Femur (tissue), 1 donor: ENCODE measurements at places on chromosomes 13 and 19.

DNA sequence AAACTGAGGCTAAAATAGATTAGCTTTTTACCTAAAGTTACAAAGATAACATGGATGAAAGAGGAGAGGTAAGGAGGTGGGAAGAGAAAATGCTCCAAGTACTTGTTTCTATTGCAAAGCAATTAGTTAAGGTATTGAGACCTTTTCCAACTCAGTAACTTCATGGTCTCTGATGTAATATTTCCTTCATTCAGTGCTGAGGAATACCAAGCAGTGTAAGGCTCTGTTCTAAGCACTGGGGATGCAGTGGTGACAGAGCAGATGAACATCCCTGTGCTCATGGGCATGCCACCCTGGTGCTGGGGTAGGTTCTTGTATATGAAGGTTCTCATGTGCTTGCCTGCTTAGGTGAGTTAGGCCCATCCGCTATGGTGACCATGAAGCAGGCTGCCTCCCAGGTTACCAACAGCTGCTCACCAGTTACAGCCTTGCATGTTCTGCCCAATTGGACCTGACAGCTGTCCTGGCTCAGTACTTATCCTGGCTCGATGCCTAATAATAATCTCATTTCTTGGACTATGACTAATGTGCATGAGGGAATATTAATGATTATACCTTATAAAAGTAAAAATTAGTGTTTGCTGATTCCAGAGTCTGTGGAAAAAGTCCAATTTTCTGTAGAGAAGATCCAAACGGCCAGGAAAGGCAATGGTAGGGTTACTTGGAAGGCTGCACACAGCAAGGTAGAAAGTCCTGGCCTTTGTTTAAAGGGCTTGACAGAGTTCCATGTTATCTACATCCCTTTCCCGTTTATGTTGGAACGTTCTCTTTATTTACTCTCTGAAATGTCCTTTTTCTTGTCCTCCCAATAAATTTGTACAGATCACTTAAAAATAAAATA, 48.3 kb downstream of the LATS2 start:
- DNase-seq = peak; percentile 12

DNA sequence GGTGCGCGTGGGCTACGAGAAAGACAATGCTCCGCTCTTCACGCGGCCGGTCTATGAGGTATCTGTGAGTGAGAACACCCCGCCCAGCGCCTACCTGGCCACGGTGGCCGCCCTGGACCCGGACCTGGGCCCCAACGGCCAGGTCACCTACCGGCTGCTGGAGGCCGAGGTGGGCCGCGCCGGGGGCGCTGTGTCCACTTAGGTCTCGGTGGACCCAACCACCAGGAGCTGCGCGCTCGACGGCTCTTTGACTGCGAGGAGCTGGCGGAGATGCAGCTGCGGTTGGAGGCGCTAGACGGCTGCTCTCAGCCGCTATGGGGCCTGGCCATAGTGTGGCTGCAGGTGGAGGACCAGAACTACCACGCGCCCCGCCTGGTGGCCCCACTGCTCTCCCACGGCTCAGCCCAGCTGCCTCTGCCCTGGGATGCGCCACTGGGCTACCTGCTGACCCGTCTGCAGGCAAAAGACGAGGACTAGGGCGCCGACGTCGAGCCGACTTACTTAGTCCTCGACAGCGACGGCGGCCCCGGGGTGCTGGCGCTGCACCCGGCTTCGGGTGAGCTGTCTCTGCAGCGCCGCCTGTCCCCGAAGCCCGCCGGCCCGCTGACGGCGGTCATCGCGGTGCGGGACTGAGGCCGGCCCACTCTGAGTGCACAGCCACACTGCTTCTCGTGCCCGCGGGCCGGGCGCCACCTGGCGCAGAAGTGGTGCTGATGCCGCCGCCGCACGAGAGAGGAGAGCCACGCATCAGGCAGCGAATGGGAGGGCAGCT, 173.0 kb downstream of the OLFM4 start:
- peak; percentile 19 for DNase-seq

GRCh38 chr13:27379694-27380641, 44.5 kb upstream of the GTF3A start:
- peak; percentile 70 for DNase-seq

GRCh38 chr19:1495799-1496713, 5.1 kb downstream of the REEP6 start:
- no peak for DNase-seq

DNA sequence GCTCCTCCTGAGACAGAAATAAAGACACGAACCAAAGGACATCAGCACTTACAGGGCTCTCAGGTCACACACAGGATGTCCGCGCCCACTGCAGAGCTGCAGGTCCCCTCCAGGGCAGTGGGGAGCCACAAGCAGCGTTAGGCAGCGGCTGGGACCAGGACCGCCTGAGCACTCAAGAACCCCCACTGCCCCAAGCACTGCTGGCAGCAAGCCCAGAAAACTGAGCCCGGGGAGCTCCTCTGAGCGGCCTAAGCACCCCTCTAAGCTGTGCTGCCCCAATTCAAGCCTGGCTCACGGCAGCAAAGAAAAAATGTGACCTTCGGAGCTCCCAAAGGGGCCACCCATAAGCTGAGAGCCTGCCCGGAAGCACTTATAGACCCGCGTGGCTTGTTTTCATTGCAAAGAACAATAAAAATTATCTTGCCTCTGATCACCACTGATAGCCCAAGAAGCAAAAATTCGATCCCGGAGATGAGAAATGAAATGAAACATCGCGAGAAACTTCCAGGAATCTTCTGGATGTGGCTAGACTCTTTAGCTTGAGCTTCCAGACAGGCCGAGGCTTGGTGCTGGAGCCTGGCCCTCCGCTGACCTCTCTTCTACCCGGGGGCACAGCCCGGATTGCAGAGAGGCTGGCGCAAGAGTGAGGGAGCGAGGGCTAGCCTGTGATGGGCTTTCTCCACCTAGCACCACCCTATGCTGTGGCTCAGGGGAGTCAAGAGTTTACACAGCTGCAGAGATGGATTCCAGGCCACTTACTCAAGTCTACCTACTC, 6.3 kb downstream of the DPP9 start:
- no peak for DNase-seq

DNA sequence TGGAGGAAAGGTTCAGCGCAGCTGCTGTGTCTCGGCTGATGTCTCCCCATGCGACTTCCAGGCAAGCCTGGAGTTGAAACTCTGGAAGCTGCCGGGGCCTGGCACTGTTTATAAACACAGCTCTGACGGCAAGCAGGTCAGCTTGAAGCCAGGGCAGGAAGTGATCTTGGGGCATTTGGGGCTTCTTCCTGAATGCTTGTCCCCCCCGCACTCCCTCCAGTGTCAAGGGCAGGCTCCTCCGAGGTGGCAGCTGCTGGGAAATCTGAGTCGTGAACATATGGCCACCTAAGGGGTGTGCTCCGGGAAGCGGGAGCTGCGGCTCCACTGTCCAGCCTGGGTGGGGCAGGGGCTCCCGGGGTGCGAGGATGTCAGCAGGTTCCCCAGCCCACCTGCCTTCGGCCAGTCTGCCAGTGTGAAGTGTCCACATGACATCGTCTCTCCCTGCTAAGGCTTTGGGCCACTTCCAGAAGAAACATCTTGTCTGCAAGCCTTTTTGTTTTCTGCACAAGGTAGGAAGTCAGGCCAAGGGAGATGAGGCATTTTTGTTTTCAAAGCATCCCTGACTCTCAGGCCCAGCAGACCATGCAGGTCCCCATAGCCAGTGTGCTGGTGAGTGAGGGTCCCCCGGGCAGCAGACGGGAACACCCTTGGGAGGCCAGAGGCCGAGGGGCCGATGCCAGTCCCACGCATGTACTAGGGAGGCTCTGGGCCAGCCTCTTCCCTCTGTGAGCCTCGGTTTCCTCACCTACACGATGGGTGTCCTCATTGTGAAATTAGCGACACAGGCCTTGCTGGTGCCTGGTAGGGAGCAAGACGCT, 2.7 kb downstream of the PIAS4 start:
- DNase-seq = peak; percentile 41

DNA sequence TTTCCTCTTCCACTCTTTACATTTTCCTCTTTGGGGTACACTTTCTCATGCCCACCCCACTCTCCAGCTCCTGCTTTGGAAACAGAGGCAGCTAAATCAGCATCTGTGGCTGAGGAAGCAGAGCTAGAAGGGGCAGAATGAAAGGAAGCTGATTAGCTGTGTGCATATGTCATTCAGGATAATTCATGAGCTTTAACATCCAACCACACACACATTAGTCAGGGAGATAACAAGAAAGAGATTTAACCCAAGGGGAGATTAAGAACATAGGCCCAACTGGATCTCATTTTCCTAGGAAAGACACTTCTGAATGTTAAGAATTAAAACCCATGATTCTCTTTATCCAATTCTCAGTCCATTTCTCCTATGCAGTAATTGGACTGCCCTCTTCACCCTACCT, 405.5 kb downstream of the TBC1D4 start:
- DNase-seq = no peak

DNA sequence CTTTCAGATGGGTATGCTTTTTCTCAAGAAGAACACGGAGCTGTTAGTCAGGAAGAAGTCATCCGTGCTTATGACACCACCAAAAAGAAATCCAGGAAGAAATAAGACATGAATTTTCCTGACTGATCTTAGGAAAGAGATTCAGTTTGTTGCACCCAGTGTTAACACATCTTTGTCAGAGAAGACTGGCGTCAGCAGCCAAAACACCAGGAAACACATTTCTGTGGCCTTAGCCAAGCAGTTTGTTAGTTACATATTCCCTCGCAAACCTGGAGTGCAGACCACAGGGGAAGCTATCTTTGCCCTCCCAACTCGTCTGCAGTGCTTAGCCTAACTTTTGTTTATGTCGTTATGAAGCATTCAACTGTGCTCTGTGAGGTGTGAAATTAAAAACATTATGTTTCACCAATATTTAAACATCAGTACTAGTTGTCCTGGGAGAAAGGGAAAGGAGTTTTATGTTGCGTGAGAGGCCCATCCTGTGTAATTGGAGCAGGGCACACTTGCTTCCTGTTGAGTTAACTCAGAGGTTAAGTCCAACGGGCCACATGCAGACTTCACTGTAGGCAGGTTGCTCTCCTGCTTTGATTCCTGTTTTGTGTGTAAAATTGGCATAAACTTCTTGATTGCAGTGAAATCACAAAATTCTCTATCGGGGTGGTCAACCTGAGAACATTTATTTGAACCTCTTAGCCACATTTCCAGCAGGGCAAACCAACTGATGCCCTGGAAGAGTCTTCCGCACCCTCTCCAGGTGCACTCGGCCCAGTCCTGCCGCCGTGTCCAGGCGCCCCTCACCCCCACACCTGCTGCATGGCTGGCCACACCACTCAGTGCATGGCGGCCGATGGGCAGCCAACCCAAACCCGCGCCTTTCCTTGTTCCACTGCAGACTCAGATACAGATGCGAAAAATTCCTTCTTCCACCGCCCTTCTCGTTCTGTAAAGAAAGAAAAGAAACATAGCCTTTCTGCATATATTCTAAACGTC, 31.6 kb downstream of the SHISA2 start:
- DNase-seq = no peak

- no peak for DNase-seq
Observed at GRCh38 chr13:46179969-46180763, 1.8 kb downstream of the LCP1 start.

DNA sequence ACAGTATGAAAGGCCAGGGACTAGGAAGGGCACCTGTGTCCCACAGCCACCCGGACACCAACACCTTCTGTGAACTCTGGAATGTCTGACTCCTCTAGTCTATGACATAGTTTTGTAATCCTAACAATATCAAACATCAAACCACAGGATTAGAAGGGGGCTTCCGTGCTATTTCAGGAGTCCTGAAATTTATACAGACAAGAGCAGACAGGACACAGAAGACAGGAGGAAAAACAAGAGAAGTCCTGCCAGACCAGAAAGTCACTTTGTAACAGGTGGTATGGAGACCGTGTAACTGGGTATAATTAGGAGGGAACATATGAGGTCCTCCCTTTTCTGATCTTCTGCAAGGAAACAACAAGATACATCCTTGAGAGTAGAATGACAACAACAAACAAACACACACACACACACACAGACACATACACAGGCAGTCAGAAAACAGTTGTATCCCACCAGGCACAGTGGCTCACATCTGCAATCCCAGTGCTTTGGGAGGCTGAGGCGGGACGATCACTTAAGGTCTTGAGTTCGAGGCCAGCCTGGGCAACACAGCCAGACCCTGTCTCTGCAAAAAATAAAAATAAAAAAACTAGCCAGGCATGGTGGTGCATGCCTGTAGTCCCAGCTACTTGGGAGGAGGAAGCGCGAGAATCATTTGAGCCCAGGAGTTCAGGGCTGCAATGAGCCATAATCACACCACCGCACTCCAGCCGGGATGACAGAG, 13.1 kb downstream of the INSR start:
- DNase-seq = no peak

DNA sequence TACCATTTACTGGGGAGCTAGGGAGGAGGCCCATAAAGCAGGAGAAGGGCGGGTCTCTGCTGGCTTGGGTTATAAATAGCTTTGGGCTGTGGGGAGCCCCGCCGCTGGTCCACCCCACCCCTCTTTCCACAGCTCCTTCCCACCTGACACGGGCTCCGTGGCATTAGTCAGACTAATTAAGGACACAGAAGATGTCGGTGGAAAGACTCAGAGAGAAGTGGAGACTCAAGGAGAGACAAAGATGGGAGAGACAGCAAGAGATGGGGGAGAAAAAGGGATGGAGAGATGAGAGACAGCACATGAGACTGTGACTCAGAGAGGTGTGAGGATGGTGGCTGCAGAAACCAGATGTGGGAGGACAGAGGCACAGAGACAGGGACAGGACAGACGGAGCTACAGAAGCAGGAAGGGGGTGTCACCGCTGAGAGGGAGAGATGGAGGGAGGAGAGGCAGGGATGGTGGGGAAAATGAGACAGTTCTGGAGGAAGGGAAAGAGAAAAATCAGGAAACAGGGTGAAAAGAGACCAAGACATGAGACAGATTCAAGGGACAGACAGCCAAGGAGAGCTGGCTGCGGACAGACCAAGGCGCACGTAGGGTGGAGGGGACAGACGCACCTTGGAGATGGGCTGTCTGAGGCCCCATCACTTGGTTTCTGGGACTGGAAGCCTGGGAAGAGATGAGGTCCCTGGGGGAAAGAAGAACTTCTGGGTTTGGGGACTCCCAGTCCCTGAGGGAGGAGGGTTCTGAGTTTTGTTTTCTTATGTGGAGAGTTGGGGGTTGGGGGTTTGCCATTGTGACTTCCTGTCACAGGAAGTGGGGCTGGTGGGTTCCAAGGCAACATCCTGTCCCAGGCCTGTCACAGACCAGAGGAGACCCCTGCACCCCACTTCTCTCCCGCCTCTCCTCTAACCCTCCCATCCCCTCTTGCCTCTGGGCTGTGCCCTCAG, 4.1 kb downstream of the ARHGEF1 start:
- DNase-seq = no peak

DNA sequence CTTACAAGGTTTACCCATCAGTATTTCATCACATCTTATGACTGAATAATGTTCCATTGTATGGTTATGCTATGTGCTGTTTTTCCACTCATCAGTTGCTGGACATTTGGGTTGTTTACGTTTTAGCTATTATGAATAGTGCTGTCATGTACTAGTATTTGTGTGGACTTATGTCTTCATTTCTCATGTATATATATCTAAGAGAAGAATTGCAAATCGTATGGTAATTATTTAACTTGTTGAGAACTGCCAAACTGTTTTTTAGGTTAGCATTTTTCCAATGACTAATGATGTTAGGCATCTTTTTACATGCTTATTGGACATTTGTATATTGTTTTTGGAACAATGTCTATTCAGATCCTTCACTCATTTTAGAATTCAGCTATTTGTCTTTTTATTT, 368.3 kb downstream of the LMO7 start:
- no peak for DNase-seq

GRCh38 chr13:97460004-97460775, 26.2 kb downstream of the RAP2A start:
- no peak for DNase-seq

GRCh38 chr13:84137292-84137691, 255.0 kb upstream of the SLITRK1 start:
- DNase-seq = no peak
